Activated CD8-positive, alpha-beta memory T cell treated with anti-CD3 and anti-CD28 coated beads, Interleukin-2, amount 50 U/mL, for 4 hours (primary cell): ENCODE measurements at places on chromosomes 1 and 21.
A peak's percentile ranks its signal among the peaks of the same experiment; 100 is the strongest.

- no peak for DNase-seq
Measured at GRCh38 chr1:178614286-178614685, 101.4 kb downstream of the TEX35 start.

- peak; percentile 49 for DNase-seq
Measured at GRCh38 chr1:26287033-26287711, 7.3 kb downstream of the SH3BGRL3 start.

DNA sequence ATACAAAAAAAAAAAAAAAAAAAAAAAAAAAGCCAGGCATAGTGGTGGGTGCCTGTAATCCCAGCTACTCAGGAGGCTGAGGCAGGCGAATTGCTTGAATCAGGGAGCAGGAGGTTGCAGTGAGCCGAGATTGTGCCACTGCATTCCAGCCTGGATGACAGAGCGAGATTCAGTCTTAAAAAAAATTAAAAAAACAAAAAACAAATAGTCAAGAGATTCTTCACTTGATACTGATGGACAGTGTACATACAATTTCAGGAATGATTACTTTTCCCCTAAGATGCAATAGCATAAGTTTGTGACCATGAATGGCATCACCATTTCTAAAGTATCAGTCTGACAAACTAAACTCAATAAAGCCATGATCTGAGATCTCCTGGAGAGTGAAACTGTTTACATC lies 60.8 kb upstream of the IVNS1ABP start:
- DNase-seq = no peak

DNA sequence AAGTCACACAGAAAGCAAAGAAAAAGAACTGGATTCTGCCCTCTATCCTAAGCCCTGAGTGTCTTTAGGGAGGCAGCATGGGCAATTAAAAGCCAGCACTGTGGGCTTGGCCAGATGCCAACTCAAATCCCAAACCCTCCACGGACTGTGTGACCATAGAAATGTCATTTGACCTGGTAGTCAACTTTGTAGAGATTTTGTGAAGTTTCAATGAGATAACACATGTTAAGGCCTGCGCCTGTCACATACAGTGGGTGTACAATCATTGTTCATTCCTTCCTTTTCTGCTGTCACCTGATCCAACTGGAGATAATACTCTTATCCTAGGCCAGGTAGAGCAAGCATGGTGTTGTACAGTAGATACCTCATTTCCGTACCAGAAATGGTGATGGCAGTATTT lies 54.2 kb downstream of the TMEM53 start:
- DNase-seq = no peak

GRCh38 chr1:215113776-215114153 lies 31.2 kb downstream of the KCNK2 start:
- no peak for DNase-seq

- DNase-seq = no peak
Measured at GRCh38 chr1:215181518-215181917, 99.0 kb downstream of the KCNK2 start.

- no peak for DNase-seq
Measured at GRCh38 chr1:172697534-172698002, 38.7 kb downstream of the FASLG start.
